ENCODE measurements at places on chromosomes 4 and X.

DNA sequence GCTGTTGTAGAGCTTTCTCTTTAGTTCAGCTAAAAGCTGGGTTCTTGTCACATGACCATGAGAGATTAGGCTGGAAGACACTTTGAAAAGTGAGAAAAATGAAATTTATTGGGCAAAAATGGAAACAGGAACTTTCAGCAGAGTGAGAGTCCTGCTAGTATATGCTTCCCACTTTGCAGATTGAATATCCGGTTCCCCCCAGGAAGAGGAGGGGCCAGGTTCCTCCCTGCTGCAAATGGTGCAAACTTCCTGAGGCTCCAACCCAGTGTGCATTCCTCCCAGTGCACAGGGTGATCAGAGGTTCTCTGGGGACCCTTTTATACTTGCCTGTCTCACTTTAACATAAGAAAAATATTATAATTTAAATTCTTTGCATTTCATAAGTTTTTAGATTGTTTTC lies 119.9 kb upstream of the SPIN4 start:
- DNase-seq = no peak

DNA sequence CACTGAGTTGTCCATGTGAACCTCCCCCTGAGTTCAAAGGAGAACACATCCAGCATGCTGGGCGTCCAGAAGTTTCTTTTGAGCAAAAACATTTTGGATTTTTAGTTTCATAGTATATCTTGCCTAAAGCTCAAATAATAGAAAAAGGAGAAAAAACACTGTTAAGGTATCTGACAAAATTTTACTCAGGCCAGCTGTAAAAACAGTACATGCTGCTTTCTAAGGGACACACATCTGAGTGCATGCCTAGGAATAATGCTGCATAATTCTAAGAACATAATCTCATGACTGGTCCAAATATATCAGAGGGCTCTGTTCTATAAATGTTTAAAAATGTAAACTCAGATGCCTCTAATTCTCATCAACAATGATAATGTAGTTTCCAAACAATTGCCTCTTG lies 561.3 kb upstream of the INTU start:
- no peak for DNase-seq

DNA sequence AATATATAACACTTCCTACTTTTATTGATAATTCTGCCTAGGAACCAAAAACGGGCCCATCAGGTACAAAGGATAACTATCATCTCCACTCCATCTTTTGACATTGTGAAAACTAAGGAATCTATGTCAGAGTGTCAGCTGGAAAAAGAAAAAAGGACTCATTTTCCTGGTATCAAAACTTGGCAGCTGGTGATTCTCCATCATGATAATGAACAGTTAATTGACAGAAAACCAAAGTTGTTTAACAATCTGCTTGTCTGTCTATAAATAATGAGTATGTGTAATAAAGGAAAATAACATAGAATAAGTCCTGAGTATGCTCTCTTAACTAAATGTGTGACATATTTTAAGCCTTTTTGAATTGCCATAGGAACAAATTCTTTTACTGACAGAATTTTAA lies 31.4 kb downstream of the CXorf58 start:
- DNase-seq = no peak

GRCh38 chr4:87975466-87975865 lies at the start of gene SPP1:
TSS of gene SPP1 (plus strand) at chr4:87975714. CDS start at chr4:87976896, 1,182 bp downstream.
- no peak for DNase-seq

GRCh38 chr4:184197536-184198082 lies 20.1 kb downstream of the ENPP6 start:
- DNase-seq = no peak

- no peak for DNase-seq
Measured at GRCh38 chr4:53059871-53060270, 197.8 kb downstream of the RASL11B start.

All from H1 (cell line).